Kidney tubule cell (primary cell): ENCODE measurements at places on chromosomes 2 and 18.

DNA sequence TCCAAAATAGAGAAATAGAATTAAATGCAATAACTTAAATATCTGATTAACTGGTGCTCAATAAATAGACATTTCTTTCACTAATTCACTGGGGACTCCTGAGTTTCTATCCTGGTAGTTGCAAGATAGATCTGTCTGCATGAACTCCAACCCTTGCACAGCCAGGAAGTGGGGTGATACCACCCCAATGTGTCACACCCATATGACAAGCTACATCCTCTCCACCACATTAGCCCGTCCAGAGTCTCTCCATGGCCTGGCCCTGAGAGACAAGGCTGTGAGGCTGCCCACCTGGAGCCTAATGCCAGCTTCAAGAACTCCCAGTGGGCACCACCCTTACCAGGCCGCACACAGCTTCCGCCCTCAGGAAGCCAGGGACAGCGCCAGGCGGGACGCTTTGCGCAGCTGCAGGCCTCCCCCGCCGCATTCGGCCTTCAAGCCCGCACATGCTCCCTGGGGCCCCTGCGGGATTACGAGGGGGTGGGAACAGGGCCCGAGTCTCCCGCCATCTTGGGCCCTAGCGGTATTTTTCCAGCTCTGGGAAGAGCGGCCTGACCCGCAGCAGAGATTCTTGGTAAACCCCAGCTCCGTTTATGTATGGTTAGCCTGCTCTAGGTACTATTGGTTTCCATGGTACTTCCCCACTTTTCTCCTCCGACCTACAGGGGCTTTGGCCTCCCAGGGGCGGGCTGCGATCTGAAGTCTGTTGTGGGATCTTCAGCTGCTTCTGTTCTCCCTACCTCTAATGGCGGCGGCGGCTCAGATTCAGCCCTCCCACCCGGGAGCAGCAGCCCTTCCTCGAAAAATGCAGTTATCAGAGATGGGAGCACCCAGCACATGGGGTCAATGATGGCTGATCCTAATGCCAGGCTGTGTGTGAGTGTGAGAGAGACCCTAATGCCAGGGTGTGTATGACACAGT lies at the start of gene TDRD15:
TDRD15 (plus strand) TSS at position 496 of the 921 bp plus-strand sequence. CDS start 13,500 bp downstream, outside the sequence.
- DNase-seq = no peak

GRCh38 chr18:31626409-31626808 lies 34.7 kb downstream of the TTR start:
- DNase-seq = no peak

DNA sequence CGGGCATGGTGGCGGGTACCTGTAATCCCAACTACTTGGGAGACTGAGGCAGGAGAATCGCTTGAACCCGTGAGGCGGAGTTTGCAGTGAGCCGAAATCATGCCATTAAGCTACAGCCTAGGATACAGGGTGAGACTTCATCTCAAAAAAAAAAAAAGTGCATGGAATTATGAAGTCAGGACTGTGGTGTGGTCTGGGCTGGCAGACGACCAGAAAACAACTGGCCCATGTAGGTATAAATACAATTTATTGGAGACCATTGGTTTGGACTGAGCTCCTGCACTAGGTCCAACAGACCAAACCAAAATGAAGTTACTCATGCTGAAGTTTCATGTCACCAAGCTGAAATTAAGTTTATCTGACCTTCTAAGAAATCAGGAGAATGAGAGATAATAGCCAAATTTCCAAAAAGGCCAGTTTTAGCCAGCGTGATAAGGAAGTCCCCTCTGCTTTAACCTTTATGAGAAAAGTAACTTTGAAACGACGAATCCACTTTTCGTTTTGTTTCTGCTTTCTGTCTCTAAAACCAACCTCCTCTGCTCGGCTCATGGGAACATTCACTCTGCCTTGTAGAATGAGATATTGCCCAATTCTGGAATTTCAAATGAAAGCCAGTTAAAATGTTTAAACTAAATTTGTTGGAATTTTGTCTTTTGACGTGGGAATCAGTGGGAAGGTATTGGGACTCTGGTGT lies 17.7 kb upstream of the RAB10 start:
- DNase-seq = no peak

GRCh38 chr2:194319222-194319992 lies 1337.6 kb upstream of the SLC39A10 start:
- no peak for DNase-seq

GRCh38 chr2:101985793-101986164 lies 6.0 kb upstream of the IL1R2 start:
- no peak for DNase-seq
